T-helper 2 cell treated with Interferon-gamma antibody and Interleukin-4, amounts not matched to agents 5 μg/mL and 100 μg/mL, for 36 hours (primary cell): ENCODE measurements at places on chromosomes 5 and 9.

DNA sequence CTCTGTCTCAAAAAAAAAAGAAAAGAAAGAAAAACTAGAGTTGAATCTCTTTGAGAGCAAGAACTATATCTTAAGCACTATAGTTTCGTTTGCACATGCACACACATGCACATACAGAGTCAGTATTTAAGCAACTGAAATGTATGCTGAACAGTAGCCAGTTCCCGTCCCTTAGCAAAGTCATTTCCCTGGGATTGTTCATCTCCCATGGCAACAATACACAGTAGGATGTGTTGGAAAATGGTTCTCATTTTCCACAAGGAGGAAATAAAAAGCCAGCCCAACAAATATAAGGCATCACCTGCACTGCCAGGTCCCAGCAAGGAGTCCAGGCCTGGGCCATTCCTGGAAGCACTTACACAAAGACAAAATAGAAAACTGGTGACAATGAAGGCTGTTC is 4.2 kb upstream of the ZNF346 start:
- DNase-seq: no peak

- no peak for DNase-seq
Measured at GRCh38 chr9:24572406-24572805, 26.7 kb upstream of the IZUMO3 start.

DNA sequence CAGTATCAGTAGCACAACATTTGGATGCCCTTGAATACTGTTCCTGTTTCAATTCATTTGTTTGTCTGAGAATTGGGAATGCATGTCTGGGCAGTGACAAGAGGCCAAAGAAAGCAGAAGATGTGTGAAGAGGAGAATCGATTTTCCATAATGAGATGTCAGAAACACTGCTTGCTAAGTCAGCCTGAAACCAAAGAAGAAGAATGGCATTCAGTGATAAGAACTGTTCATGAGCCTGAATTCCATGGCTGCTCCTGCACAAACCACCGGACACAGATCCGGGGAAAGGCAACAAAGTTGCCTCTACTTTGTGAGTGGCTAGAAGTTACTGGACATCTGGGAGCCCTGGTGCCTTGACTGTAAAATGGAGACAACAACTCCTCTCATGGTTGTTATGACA is 207.2 kb upstream of the RASEF start:
- no peak for DNase-seq

DNA sequence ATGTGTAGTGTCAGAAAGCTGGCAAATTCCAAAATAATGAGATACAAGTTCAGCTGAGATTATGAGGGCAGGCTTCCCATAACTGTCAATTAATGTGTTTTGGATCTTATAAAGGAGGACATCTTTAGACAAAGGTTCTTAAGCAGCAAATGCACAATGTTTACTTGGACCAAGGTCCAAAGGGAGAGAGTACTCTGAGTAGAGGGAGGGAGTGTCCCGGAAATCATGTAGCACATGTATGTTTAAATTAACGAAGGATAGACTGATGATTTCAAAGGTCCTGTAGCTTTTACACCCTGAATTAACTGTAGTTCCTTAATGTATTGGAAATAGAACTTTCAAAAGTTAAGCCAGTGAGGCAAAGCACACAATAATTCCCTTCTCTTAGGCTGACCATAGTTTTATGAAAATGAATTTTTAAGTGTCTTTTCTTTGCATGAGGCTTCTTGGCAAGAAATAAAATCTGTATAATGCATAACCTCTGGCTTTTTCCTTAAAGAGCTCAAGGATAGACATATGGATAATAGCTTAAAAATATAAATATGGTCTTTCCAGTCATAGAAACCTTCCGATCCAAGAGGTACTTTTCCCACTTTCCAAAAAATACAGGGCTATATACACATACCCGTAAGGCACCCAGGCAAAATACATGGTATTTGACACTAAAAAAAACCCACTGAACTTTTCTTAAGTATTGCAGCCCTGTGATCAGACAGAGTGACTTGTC is 93.0 kb downstream of the PCSK5 start:
- DNase-seq: no peak

DNA sequence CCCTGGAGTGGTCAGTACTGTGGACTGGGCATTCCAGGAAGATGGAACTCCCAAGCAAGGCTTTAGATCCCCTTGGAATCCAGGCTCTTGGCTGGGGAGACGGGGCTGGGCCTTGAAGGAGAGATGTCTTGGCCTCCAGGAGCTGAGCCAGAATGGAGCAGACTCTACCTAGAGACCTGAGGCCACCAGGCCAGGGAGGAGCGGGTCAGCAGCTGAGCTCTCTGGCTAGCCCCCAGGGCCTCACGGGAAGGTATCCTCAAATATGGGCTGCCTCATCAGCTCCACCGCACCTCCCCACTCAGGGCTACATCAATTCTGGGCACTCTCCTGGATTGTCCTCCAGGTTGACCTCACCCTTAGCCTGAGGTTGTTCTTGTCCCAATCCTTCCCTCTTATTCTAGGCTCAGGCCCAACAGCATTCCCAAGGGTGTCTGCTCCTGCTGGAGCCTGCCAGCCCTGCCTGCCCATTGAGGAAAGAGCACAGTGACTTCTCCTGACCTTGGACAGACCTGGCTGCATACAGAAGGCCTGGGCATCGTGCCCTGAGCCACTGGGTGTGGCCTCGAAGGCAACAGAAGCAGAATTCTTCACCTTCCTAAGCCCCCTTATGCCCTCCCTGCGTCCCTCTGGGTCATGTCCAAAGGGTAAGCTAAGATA is 3.0 kb upstream of the PDLIM4 start:
- no peak for DNase-seq

- no peak for DNase-seq
Measured at GRCh38 chr5:44546286-44546685, 157.1 kb upstream of the FGF10 start.

DNA sequence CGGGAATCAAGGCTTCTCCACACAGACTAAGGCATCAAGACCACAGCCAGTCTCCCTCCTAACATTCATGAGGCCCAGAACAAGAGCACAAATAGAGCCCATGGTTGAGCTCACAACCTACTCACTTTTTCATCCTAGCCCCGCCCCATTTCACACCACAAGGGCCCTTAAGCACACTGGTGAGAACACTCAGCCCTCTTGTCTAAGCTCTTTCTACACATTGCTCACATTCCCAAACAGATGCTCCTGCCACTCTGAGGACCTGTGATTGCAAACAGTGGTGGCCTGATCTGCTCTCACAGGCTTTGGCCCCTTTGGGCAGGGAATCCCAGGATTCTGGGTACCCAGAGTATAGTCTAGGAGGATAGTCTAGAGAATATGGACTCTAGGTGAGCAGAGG is 54.0 kb downstream of the FEM1C start:
- DNase-seq: no peak

- DNase-seq: no peak
Measured at GRCh38 chr5:110517396-110517795, 209.1 kb downstream of the TMEM232 start.

DNA sequence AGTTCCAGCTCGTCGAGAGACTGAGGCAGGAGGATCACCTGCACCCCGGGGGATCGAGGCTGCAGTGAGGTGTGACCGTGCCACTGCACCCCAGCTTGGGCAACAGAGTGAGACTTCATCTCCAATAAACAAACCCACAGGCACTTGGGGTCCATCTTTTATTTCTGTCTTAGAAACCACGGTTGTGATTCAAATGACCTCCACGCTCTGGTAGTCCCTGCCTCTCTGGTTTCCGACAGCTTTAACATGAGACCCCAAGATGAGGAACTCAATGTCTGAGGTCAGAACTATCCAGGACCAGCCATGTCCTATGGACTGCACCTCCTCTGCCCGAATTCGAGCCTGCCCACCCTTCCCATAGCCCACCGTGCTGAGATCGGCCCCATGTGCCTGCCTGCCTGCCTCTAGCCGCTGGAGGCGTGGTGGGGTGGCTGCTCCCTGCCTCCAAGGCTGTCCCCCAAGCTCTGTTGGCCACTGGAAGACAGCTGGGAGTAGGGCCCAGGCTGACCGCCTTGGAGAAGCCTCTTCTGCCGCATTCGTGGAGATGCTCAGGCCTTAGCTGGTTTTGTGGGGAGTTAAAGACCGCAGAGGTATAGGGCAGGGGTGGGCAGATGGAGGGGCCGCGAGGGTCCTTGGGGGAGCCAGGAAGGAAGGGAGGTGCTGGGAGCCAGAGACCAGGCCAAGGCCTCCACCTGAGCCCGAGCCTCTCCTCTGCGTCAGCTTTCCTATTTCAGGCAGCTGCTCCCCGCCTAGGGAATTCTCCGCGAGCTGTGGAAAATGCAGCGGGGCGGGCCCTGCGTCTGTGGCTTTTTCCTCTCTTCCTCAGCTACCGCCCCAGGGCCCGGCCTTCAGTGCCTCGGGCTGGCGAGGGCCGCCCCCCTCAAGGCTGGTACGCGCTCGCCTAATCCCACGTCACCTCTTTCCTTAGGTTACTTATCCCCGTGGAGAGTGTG is 6.9 kb upstream of the WDR5 start:
- DNase-seq: no peak

DNA sequence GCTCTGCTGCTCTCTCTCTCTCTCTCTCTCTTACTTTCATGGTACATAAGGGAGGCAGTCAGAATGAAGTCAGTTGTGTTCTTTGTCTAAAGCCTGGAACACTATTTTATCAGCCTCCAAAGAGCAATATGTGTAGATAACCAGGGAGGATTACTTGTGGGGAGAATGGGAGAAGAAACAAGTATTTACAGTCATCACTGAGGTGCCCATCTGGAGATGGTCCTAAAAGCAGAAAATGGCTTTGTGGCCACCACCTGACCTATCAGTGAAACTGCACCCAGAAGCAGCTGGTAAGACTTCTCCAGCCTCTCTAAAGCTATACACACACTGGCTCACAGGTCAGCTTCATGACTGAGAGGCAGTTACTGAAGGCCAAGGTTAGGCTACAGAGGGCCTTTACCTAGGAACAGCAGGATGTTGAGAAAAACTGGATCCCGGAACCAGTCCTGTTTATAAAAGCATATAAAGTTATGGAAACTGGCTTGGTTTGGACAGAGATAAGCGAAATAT is 75.1 kb downstream of the MRPS27 start:
- no peak for DNase-seq

DNA sequence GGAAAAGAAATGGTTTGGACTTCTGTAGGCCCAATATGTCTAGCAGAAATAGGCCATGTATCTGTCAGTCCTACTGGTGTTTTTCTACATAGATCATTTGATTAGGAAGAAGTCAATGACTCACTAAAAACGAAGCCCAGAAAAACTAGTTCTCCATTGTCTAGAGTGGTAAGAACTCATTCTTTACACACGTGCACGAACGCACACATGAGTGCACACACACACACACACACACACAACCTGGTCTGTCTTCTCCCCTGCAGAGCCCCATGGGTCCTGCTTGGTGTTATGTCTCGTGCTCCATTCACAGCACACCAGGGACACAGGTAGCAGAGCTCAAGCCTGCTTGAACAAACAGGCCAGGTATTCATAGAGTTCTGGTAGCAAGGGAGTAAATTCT is 14.9 kb upstream of the FCN1 start:
- no peak for DNase-seq

- DNase-seq: no peak
Measured at GRCh38 chr9:112530751-112531205, 44.2 kb downstream of the KIAA1958 start.
